ENCODE measurements at places on chromosomes 7 and 10.

DNA sequence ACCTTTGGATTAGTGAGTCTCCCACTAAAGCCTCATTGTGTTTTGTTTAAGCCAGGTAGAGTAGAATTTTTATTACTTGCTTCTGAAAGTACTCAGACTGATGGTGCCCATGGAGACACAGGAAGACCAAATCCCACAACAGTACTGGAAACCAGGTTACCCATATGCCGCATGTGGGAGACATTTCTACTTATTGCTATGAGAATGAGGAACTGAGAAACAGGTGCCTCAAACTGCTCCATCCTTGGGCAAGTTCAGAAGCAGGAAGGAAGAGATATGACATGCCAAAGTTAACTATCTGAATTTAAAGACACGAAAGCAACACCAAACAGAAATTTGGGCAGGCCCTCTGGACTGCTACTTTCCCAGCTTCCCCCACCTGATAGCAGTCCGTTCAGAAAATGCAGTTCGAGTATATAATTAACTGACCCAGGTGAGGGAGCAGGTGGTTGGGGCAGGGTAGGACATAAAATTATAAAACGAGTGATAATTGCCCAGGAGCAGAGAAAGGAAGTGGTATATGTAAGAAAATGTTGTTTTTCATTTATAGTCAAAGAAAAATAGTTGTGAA is 382.3 kb upstream of the MTPN start:
- no peak for DNase-seq

DNA sequence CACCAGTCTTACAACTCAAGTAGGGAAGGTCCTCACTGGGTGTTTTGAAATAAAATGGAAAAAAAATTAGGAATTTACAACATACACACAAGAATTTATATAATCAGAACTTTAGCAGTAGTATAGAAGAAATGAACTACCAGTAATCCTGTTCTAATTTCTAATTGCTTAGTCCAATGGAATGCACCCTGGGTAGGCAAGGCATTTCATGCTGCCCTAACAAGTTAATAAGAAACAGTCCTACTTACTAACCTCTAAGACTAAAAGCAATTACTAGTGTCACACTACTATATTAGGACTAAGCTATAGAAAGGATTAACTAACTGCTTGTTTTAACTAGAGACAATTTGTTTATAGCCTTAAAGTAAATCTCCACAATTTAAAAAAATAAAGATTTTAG is 158.1 kb downstream of the BTAF1 start:
- DNase-seq: no peak

DNA sequence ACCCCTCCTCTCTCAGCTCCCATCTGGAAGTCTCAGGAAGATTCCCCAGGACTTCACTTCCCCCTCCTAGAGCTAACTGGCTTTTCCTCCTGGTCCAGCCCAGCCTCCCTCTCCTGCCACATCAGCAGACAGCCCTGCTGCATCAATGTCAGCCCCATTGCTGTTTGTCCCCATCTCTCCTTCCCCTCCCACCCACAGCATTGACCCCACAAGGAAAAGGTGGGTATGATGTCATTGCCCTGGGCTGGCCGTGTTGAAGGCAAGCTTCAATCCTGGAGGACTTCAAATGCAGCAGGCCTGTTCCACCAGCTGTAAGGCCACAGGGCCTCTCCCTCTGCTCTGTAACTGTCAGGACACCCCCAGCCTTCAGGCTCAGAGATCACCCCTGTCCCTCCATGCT is 66.5 kb downstream of the C10orf105 start:
- no peak for DNase-seq

DNA sequence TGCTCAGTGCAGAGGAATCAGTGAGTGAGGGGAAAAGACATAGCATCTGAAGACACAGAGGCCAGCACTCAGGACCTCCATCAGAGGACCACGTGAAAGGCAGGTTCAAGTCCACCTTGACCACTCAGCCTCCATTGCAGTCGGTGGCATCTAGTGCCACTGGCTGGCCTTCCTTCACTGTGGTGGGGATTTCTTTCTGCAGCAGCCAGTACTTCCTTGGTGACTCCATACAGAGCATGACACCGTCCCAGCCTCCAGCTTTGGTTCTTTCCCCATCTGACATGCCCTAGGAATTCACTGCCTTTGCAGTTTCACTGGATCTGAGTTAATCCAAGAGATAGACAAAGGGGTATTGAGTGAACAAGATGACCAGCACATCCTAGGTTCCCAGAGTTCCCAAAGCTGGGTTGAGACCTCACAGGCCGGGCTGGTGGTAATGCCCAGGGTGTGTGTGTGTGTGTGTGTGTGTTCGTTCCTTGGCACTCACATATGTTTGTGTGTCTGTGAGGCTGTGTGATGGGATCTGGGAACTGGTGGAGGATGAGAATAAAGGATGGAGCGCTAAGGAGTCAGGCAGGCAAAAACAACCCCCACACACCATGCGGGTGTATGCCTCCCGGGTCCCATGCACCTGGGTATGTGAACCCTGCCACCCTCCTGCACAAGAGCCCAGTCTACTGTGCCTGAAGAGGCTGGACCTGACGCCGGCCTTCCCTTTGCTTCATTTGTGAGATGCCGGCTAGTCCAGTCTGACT is 57.8 kb downstream of the SYPL1 start:
- DNase-seq: no peak

GRCh38 chr7:43039346-43039745 is 73.1 kb upstream of the HECW1 start:
- no peak for DNase-seq

DNA sequence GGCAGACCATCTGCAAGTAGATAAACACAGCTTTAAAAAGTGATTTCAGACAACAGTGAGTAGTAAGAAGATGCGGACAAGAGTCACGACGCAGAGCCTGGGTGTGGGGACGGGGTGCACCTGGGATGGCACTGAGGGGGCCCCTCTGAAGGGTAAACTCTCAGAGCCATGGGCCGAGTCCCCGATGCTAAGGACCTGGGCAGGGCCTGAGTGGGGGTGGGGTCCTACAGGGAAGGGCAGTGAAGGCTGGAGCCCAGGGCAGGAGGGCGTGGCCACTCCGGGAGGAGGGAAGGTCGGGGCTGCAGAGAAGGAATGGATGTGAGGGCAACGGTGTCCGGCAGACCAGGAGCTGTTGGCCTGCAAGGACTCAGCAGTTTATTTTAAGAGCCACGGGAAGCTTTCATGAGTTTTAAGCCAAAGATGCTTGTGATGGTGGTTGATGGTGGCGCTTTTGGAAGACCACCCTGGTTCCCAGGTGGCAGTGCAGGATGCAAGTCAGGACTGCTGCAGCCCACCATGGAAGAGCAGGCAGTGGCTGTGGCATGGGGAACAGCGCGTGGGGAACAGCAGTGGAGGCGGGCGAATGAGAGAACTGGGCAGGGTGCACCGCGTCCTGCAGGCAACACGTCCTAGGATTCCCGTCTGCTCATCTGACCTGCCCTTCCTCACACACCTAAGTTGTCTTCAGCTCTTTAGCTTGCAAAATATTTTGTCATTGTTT is 296.8 kb downstream of the DNAJB6 start:
- peak; percentile 71 for DNase-seq

GRCh38 chr7:12968836-12969422 is 281.5 kb downstream of the ARL4A start:
- no peak for DNase-seq

GRCh38 chr10:77207828-77208185 is 429.8 kb downstream of the KCNMA1 start:
- no peak for DNase-seq

- DNase-seq: no peak
Measured at GRCh38 chr10:129966889-129967578, 3.0 kb upstream of the EBF3 start.

- DNase-seq: no peak
Measured at GRCh38 chr10:114779803-114780576, 41.6 kb upstream of the FHIP2A start.

- no peak for DNase-seq
Measured at GRCh38 chr10:61992059-61992460, 90.6 kb downstream of the ARID5B start.

- no peak for DNase-seq
Measured at GRCh38 chr7:51366930-51367613, 50.5 kb upstream of the COBL start.

DNA sequence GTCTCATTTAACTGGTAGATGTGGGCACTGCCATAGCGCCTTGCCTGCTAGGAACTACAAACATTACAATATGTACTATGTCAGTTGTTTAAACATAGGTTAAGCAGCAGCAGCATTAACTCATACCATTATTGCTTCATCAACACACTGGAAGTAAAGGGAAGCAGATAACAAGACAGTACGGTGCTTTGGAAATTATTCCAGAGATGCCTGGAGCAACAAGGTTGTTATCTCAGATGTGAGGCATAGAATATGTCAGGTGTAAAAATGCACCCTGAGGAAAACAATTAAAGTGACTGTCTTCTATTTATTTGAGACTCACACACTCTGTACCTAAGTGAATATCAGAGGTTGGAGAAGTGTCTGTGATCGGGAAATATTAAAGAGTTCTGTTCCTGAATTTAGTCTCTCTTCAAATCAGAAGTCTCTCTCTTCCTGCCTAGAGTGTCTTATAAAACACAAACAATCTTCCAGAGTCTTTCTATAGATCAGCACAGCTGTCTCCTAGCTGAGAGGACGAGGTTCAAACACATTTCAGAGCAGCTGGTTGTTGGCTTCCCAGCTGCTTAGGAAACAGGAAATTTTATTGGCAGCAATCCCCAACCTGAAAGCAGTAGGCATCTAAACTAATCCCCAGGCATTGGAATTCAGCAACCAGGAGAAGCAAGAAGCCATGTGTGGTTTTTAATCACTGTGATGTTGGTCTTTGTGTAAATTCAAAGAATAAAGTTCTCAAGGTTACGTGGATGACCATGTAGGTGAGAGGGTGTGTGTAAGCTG is 994.4 kb upstream of the LRRTM3 start:
- DNase-seq: no peak

- no peak for DNase-seq
Measured at GRCh38 chr7:74329225-74329624, 40.0 kb downstream of the CLIP2 start.

DNA sequence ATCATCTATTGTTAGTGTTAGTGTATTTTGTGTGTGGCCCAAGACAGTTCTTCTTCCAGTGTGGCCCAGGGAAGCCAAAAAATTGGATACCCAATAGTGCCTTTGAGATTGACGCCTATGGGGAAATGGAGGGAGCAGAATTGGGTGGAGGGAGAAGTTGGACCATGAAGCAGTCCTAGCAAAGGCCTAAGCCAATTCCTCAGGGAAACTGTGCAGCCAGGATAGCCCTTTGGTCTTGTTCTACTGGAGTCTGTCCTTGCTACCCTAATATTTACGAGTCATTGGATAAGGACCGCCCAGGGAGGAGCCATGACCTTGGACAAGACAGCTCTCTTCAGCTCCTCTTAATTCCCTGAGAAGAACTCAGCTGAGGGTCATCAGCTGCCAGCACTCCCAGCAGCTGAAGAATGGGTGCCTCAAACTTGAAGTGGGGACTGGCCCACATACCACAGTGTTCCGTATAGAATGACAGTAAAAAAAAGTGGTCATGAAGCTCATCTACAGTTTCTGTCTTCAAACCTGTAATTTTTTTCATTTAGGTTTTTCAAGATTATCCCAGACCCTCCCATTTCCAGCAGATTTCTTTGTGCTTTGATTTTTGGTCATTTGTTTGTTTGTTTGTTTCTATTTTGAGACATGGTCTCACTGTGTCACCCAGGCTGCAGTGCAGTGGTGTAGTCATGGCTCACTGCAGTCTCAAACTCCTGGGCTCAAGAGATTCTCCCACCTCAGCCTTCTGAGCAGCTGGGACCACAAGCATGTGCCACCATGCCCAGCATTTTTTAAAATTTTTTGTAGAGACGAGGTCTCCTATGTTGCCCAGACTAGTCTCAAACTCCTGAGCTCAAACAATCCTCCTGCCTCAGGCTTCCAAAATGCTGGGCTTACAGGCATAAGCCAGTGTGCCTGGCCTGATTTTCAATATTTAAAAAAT is 81.2 kb downstream of the C1GALT1 start:
- no peak for DNase-seq

GRCh38 chr10:54284526-54285193 is 516.4 kb downstream of the PCDH15 start:
- no peak for DNase-seq

- no peak for DNase-seq
Measured at GRCh38 chr7:116449950-116450349, 49.6 kb upstream of the CAV2 start.

- DNase-seq: no peak
Measured at GRCh38 chr7:149874644-149875028, 867 bp downstream of the ATP6V0E2 start.

DNA sequence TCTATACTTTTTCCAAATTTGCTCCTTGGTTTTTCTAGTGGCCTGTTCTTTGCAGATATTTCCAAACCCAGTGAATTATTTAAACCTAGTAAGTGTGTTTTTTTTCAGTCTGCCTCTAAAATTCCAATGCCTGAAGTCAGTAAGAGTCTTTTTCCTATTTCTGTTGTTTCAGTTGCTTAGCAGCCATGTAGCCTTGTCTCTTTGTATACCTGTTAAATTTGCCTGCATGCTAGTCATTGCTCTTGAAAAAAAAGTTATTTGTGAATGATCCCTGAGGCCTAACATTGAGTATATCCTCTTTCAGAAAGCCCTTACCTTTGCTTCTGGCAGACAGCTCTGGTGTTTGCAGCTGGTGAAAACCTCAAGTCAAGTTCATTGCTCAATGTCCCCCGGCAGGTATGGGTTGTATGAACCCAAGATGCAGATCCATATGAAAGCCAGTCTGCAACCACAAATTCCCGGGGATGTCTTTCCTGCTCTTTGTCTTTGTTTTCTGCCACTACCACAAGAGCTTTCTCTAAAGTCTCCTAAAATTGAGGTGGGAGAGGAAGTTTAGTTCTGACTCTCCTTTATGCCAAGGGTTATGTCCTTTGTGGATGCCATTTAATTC is 35.7 kb downstream of the CH25H start:
- DNase-seq: no peak

DNA sequence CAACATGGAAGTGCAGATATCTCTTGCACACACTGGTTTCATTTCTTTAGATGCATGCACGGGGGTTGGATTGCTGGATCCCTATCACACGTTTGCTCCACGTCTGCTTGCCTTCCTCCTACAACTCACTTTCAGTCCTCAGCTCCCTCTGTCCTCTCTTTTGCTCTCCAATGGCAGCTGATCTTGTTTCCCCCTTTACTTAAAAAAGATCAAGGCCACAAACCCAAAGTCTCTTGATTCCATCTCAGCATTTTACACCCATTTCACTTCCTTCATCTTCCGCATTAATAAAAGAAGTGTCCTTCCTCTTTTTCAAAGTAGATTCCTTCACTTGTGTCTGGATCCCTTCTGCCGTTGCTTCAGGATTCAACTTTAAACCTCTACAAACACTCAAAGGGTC is 245.2 kb downstream of the DOCK4 start:
- DNase-seq: no peak

DNA sequence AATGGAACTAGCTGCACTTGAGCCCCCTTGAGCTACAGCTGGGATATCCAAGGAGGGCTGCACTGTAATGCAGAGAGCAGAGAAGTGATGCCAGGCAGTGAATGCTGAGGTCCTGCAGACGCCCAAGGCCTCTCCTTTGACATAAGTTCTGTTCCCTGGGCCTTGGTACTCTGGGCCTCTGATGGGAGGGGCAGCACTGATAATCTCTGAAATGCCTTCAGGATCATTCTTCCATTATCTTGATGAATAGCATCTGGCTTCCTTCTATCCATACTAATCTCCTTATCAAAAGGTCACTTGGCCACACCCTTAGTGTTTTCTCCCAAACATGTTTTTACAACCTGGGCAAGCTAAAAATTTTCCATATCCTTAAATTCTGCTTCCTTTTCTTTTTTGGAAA is 6.9 kb downstream of the GRB10 start:
- DNase-seq: no peak

- DNase-seq: no peak
Measured at GRCh38 chr10:6781133-6781770, 201.2 kb upstream of the PRKCQ start.
